ENCODE measurements at places on chromosomes 11 and 22.

GRCh38 chr11:130902380-130902779 lies 13.9 kb downstream of the SNX19 start:
- DNase-seq: no peak

GRCh38 chr11:130576146-130576545 lies 127.7 kb downstream of the ADAMTS15 start:
- DNase-seq: no peak

DNA sequence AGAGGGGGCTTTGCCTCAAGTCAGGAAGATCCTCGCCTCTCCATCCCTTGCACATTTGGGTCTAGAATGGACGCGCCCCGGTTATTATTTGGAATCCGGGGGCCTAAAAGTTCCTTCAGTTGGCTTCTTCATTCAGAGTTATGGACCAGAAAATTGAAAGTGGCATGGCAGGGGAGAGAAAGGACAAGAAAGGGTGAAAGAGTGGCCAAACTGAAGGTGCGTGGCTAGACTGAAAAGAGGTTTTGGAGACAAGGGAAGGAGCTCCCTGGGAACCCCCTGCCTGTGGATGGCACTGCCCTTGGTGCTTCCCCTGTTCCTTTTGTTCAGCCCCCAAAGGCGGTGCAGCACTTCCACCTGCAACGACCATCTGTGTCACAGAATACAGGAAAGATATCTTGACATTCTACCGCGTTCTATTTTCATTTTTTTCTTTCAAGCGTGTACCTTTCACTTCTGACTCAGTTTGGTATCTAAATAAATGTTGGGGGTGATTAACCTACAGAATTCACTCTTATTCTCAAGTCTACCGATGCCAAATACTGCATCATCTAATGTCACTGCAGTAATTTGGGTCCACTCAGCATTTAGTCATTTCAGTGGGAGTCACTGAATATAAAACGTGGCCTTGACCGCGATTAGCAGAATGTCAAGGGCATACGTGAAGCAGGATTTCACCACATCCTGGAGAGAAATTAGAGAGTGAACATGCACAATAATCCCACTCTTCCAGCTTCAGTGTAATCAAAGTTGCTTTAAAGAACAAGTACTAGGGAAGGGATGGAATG lies 88.1 kb upstream of the ARHGAP32 start:
- no peak for DNase-seq

GRCh38 chr11:10666556-10667520 lies 26.7 kb downstream of the IRAG1 start:
- DNase-seq: no peak

GRCh38 chr22:29308791-29309262 lies 2.4 kb downstream of the GAS2L1 start:
- peak; percentile 40 for DNase-seq

- peak; percentile 99 for DNase-seq
These were observed at the start of gene PAX6 for GRCh38 chr11:31810779-31811647. Gene PAX6 (minus strand): TSS chr11:31811322. CDS start chr11:31806411, 4,911 bp downstream.

- no peak for DNase-seq
These were observed 136.3 kb downstream of the TEAD1 start for GRCh38 chr11:12810568-12810894.

GRCh38 chr11:65440831-65441499 lies 18.4 kb downstream of the NEAT1 start:
- DNase-seq: no peak

DNA sequence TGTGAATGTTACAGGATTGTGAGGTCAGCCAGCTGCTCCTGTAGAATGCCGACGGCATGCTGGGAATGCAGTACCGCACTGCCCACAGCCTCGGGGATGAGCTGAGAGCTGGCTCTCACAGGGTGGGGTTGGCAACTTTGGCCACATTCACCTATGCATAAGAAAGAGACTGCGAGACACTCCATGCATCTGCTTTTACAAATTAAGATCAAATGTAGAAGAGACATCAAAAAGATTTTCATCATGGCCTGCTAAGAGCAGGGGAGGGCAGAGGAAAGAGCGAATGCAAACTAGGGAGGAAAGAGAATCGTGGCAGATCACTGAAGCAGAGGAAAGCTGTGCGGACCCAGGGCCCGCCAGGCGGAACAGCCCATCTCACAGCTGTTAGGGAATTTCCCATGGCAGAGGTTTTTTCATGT lies 49.8 kb upstream of the SPATA19 start:
- no peak for DNase-seq

DNA sequence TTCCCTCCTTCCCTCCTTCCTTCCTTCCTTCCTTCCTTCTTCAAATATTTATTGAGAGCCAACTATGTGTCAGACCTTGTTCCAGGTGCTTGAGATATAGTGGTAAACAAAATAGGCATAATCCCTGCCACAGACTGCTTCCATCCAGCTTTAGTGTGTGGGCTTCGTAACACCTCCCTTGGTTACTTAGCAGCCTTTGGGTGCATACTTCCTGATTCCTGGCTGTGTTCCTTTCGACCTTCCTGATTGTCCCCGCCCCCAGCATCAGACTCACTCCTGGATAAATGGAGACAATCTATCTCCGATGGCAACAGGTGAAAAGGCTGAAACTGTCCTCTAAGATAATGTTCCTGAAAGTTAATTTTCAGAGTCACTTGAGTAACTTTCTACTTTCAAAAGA lies 13.5 kb downstream of the CCDC81 start:
- DNase-seq: no peak

- DNase-seq: peak; percentile 4
These were observed 165.5 kb upstream of the C11orf58 start for GRCh38 chr11:16572945-16573344.

DNA sequence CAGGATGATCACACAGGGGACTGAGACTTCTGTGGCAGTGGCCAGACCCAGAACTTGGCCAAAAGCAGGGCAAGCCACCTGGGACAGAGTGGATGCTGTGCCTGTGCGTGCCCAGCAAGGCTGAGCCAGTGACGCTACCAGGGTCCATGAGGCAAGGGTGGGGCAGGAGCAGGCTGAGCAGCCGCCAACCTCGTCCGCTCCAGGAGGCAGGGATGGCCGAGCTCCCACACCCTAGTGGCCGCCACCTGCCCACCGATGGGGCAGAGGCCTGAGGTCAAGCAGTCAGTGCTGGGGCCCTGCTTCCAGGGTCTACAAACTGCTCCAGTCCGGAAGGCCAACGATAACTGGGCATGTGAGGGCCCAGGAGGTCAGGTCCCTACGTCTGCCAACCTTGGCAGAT lies 7.3 kb downstream of the KRTAP5-9 start:
- DNase-seq: no peak

DNA sequence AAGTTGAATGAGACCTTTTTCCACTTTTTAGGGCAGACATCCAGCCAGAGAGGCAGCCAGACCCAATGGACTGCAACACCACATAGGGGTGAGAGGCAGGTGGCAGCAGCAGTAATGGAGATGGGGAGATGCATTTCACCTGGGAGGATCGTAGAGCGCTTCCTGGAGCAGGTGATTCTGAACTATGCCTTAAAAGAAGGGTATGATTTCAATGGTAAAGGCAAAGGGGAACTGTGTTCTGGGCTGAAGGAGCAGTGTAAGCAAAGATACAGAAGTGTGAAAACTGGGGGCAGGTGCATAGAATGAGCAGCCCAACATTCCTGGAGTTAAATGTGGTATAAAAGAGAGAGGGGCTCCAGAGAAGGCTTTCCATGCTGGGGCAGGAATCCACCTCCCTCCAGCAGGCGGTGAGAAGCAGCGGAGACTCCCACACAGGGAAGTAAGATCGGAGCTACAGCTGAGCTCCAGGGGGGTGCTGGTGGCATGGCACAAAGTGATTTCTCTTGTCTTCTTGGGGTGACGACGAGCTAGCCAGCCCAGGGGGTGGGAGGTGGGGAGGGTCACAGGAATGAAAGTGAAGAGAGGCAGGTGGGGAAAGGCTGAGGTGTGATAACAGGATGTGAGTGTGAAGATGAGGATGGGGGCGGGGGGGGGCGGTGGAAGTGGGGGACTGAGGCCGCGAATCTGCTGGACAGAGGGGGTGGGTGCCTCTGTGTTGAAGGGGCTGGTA lies 4.3 kb upstream of the SERHL2 start:
- no peak for DNase-seq

DNA sequence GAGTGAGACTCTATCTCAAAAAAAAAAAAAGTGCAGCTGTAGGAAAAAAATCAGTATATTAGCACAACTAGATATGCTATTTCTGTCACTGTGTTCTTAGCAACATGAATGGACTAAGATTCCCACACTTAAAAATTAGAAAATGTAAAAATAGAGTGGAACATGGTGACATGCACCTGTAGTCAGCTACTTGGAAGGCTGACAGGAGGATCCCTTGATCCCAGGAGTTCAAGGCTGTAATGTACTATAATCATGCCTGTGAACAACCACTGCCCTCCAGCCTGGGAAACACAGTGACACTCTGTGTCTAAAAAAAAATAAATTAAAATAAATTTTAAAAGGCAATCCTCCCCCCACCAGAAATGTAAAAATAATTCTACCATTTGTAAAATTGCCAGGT lies 29.8 kb downstream of the PICALM start:
- no peak for DNase-seq

GRCh38 chr11:63874511-63874910 lies 35.6 kb downstream of the MARK2 start:
- DNase-seq: no peak

GRCh38 chr11:6599449-6599848 lies 4.0 kb downstream of the RRP8 start:
- no peak for DNase-seq

DNA sequence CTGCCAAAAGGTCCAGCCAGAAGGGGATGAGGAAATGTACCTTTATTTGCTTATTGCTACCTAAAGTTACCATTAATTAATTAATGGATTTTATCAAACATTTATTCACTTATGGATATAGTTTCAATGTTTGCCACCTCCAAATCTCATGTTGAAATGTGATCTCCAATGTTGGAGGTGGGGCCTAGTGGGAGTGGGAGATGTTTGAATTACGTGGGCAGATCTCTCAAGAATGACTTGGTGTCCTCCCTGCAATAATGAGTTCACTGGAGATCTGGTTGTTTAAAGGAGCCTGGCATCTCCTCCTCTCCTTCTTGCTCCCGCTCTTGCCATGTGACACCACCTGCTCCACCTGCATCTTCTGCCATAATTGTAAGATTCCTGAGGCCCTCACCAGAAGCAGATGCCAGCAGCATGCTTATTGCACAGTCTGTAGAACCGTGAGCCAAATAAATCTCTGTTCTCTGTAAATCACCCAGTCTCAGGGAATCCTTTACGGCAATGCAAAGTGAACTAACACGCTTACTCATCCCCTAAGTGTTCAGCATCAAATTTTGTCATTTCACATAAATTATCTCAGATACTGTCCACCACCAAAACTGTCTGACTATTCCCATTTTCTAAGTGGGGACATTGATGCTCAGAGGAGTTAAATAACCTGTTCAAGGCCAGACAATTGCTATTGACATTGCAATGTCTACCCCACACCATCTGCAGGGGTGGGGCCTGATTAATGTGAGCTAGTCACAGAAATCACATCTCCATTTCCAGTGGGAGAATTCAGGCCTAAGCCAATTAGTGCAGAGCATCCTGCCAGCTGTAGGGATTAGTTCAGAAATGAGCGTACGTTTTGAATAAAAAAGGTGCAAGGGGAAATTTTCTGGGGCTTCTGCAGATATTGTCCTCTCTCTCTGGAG lies 51.6 kb upstream of the SYN3 start:
- no peak for DNase-seq

DNA sequence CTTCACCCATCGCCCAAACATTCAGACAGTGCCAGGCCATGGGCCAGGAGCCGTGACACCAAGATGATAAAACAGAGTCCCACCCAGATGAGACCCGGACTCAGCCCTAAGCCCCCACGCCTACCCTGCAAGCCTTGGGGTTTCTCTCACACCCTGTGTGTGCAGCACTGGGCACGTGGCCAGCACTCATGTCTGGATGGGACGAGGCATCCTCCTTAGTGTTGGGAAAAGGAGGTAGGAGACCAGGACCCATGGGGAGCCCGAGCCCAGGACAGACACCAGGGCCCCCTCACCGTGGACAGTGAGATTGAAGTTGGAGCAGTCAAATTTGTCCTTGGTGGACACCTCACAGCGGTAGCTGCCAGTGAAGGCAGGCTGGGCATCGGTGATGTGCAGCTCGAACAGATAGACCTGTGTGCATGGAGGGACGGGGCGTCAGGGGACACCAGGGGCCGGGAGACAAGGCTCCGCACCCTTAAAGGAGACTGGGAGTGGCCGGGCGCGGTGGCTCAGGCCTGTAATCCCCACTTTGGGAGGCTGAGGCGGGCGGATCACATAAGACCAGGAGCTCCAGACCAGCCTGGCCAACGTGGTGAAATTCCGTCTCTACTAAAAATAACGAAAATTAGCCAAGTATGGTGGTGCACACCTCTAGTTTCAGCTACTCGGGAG lies 4.2 kb downstream of the MYBPC3 start:
- DNase-seq: no peak

- DNase-seq: no peak
These were observed 13.4 kb upstream of the ACR start for GRCh38 chr22:50724616-50725015.

DNA sequence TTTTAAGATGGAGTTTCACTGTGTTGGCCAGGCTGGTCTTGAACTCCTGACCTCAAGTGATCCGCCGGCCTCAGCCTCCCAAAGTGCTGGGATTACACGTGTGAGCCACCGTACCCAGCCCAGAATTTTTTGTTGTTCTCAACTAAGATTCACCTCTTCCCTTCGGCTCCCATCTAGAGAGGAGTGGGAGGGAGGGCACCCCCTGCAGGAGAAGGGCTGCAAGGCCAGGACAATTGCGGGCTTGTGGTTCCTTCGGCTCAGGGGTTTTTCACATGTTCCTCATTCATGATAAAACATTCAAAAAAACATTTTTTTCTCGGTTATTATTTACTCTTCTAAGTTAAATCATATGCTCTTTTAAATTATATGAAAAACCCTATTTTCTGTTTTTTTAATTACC lies 201.1 kb upstream of the LRRC4C start:
- peak; percentile 2 for DNase-seq

DNA sequence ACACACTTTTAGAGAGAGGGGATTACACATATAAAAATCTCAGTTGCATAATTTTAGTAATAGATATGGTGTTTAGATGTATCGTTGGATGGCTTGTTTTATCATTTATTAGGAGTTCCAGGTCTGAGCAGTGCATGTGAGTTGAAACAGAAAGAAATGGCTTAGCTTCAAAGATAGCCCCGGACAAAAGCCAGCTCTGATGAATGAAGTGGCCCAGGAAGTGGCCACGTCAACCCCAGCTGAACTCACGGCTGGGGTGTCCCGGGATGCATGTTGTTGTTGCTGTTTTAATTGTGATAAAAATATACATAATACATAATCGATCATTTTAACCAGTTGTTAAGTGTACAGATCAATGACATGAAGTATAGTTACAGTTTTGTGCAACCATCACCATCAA lies 1513.6 kb downstream of the BRD1 start:
- DNase-seq: no peak

GRCh38 chr11:79095424-79095823 lies 345.4 kb downstream of the TENM4 start:
- DNase-seq: no peak

- no peak for DNase-seq
These were observed 9.8 kb upstream of the SPI1 start for GRCh38 chr11:47387944-47388696.

DNA sequence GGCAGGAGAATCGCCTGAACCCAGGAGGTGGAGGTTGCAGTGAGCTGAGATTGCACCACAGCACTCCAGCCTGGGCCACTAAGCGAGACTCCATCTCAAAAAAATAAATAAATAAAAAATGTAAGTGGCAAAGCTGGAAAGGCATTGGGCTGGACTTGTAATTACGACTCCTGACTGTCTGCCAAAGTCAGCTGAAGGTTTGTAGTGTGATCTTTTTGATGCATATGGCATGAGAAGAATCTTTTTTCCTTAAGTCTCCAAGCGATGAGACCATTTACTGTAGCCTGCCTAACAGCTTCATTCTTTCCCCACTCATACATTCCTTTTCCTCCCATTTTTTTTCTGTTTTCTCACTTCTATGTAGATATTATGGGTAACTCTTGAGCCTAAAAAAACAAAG lies 24.8 kb downstream of the CTNND1 start:
- DNase-seq: no peak

Data from HuH-7 (cell line).